Kidney epithelial cell (primary cell): ENCODE measurements at places on chromosomes 2 and 18. TPM values are rescaled to one million over a fixed set of nuclear protein-coding genes. Genes with fewer than 3 reads are reported as not detected.

The DNPEP gene
- total RNA-seq: 50.2 and 62.7 TPM in 2 replicates

The MEP1B gene
- total RNA-seq: not detected in 2 replicates

The GALNT1 gene
- total RNA-seq: 47.5 and 53.2 TPM in 2 replicates

The UGT1A10 gene
- not detected in 2 replicates for total RNA-seq

The GCG gene
- not detected in 2 replicates for total RNA-seq
